ENCODE measurements at places on chromosomes 6 and 20. TPM values are rescaled to one million over a fixed set of nuclear protein-coding genes. Genes with fewer than 3 reads are reported as not detected.

RCAN2 gene
- total RNA-seq, result 2.0 TPM

GRCh38 chr6:6942831-6943230 lies 164.9 kb upstream of the RREB1 start:
- peak; percentile 55 for DNase-seq

- DNase-seq, result peak; percentile 32
Measured at GRCh38 chr6:96836631-96837080, 621 bp downstream of the GPR63 start.

- no peak for DNase-seq
Measured at GRCh38 chr20:48766961-48767960, 60.5 kb downstream of the PREX1 start.

LPA gene
- total RNA-seq, result not detected

GJA10 gene
- total RNA-seq, result not detected

DNA sequence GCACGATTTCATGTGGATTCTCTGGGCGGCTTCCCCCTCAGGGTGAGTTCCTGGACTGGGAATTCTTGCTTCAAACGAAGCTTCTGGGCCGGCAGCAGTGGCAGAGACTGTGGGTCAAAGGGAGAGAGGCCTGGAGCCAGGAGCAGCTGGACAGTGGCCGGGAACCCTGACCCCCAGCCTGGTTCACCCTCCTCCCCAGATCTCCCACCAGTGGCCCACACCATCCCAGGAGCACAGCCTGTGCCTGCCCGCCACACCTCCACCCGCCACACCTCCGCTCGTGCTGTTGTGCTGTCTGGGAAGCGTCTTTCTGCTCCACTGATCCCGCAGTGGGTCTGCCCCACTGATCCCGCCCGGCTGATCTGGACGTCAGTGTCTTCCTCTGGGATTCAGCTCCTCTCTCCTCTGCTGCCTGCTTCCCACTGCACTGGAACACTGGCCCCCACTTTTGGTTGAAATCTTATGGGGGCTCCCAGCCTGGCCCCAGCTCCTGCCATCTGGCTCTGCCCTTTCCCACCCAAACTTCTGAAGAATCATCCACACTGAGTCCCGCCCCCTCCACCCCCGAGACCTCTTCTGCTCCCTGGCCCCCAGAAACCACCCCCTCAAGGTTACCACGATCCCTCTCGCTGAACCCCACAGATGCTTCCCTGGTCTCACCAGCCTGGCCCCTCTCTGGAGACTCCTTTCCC lies 9.8 kb downstream of the ZBP1 start:
- no peak for DNase-seq

- no peak for DNase-seq
Measured at GRCh38 chr20:38920851-38921250, 5.4 kb upstream of the FAM83D start.

- DNase-seq, result peak; percentile 71
Measured at GRCh38 chr20:297925-298775, 780 bp downstream of the ZCCHC3 start.

LY6G5B gene
- 0.91 TPM for total RNA-seq

DNA sequence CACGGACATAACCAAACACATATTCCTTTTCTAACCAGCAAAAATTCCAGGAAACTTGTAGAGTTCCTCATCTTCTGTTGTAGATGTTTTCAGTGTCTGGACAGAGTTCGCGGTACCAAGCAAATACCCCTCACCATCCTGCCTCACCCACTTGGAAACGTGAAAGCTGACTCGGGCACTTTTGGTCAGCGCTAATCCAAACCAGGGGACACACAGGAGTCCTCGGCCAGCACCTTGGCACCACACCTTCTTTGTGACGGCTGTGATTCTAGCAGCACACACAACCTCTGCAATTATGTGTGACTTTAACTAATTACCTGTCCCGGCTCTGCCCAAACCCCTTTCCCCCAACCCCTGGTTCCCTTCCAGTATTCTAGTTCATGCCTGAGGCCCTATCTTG lies 58.1 kb downstream of the PLAGL1 start:
- no peak for DNase-seq

GRCh38 chr6:13488015-13488895 lies 855 bp upstream of the GFOD1 start:
- DNase-seq, result peak; percentile 60

METTL24 gene
- total RNA-seq, result not detected

DNA sequence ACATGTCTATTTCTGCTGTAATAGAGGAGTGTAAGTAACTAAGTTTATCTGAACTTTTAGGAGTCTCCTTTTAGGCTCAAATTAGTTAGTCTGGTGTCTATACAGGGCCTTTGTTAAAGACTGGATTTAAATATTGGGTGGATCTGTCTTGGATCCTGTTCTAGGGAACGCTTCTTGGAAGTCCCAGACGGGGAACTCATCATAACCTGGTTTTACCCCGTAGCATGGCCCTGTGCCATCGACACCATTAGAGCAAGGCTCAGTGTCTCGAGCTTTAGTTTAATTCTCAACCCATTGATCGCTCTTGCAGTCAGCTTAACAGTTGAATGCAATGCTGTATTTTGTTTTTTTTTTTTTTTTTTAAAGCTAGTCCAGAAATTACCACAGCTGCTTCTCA lies 89.9 kb downstream of the CARMIL1 start:
- no peak for DNase-seq
